ENCODE measurements at places on chromosomes 7 and 10. TPM values are rescaled to one million over a fixed set of nuclear protein-coding genes. Genes with fewer than 3 reads are reported as not detected.

DNA sequence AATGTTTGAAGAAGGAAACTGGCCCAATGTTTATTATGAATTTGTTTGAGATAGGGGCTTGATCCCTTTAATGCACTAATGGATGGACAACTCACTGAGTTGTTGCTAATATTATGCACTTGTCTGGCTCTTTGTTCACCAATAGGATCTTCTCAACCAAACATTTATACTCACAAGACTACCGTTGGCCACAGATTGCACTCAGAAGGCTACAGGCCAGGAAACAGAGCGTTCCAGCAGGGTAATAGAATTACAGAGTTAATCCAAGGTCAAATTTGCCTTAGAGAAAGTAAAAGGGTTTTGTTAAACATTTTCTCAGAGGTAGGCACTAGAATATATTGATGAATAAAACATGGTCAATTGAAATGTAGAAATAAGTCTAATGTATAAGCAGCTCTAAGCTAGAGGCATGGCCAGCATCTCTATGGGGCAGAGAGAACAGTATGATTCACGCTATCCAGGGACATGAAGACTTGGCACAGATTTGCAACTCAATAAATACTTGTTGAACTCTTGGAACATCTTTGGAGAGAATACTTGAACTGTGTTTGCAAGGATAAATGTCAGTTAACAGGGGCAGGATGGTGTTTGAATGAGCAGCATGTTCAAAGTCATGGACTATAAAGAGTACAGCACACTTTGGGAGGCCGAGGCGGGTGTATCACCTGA lies 606.9 kb downstream of the SORCS3 start:
- no peak overlapping the region for H3K4me3 ChIP-seq
- no peak overlapping the region for H3K27ac ChIP-seq

The UPK3BL2 gene
- 0.30 TPM for polyA plus RNA-seq

DNA sequence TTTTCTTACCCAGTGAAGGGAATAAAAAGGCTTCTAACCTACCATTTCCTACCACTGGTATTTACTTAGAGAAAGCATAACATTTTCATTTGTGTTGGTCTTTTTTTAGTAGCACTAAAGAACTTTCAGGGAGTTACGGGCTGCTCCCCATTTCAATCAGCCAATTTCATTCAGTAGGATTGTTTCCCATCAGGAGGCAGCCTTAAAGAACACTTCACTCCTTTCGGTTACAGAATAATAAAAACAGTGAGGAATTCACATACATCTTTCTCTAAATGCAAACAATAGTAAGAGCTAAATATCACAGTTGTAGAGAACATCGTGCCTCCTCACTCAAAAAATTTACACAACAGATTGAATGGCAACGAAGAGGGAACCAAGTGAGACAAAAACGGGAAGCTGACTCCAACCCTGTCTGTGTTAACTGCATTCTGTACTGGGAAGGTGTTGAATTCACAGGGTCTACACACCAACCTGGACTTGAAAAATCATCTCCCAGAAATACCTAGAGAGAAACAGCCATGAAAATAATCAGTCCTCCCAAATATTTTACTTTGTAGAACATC lies 55.5 kb upstream of the ABLIM1 start:
- H3K4me1 ChIP-seq = peaks cover 2% of the 10 kb centered on the region
- H3K4me3 ChIP-seq = no peak overlapping the region
- no peaks in the 10 kb centered on the region for H3K27me3 ChIP-seq
- no peaks in the 10 kb centered on the region for H3K36me3 ChIP-seq
- no peak for DNase-seq
- H3K27ac ChIP-seq = no peak overlapping the region

GRCh38 chr10:118955951-118956801 lies 73.3 kb upstream of the NANOS1 start:
- no peak for DNase-seq
- H3K36me3 ChIP-seq = no peaks in the 10 kb centered on the region
- no peaks in the 10 kb centered on the region for H3K27me3 ChIP-seq
- no peaks in the 10 kb centered on the region for H3K4me1 ChIP-seq
- H3K27ac ChIP-seq = no peak overlapping the region

The POM121C gene
- polyA plus RNA-seq = 2.2 TPM

DNA sequence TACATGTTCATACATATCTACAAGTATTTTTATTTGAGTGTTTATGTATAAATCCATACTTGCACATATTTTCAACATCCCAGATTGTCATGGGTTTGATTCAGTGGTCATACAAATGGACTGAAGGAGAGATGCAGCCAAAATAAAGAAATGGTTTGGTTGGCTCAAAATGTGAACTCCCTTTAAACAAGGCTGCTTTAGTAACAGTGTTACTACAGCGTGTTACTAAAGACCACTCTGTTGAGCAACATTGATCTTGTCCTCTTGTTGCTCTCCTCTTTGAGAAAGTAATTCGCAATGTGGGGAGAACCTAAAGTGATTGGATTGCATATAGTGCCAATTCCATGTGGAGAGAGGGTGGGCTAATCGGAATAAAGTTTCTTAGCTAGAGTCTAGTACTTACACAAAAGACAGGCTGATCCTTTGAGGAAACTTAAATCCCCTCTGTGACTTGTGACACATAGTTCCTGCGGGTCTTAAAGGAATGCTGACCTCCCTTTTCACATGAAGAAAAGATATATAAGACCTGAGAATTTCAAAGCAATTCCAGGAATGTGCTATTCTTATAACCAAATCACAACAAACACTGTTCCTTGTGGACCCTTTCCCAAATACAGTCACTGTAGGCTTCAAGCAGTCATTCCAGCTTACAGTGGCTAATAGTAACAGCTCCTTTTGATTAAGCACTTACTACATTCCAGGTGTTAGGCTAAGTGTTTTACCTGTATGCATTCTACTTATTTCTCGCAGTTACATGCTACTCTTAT lies 144.3 kb downstream of the FZD1 start:
- H3K4me1 ChIP-seq = no peaks in the 10 kb centered on the region
- no peak overlapping the region for H3K27ac ChIP-seq
- no peaks in the 10 kb centered on the region for H3K27me3 ChIP-seq
- H3K4me3 ChIP-seq = no peak overlapping the region
- no peak for DNase-seq

The ZNF783 gene
- 1.2 TPM for polyA plus RNA-seq

The LRRD1 gene
- not detected for polyA plus RNA-seq

DNA sequence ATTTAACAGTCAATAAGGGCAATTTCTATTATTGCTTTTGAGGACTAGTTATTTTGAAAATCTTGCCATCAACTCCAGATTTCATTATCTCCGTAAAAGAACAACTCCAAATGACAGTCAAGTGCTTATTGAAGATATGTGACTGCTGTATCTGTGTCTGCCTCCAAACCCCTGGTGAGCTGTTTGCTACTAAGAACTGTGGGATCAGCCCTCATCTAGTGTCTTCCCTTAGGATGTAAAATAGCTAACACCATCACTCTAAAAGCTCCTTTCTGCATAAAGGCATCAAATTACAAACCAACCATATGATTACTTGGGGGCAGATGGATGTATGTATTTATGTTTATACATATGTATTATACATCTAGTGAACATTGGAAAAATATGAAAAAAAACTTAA lies 70.8 kb upstream of the SLC13A1 start:
- no peak overlapping the region for H3K27ac ChIP-seq
- no peaks in the 10 kb centered on the region for H3K27me3 ChIP-seq
- H3K4me1 ChIP-seq = no peaks in the 10 kb centered on the region
- no peaks in the 10 kb centered on the region for H3K36me3 ChIP-seq
- DNase-seq = no peak
- H3K4me3 ChIP-seq = no peak overlapping the region

- H3K36me3 ChIP-seq = no peaks in the 10 kb centered on the region
- H3K4me1 ChIP-seq = no peaks in the 10 kb centered on the region
- no peaks in the 10 kb centered on the region for H3K27me3 ChIP-seq
- DNase-seq = no peak
Observed at GRCh38 chr10:82660205-82660604, 785.2 kb downstream of the NRG3 start.

- no peaks in the 10 kb centered on the region for H3K27me3 ChIP-seq
- no peaks in the 10 kb centered on the region for H3K4me1 ChIP-seq
- no peak overlapping the region for H3K27ac ChIP-seq
- no peaks in the 10 kb centered on the region for H3K36me3 ChIP-seq
- no peak overlapping the region for H3K4me3 ChIP-seq
Observed at GRCh38 chr7:1313613-1314012, 80.9 kb downstream of the UNCX start.

The MRLN gene
- polyA plus RNA-seq = not detected

The POLR1F gene
- 11.7 TPM for polyA plus RNA-seq
